ENCODE measurements at places on chromosomes 2 and 18. TPM values are rescaled to one million over a fixed set of nuclear protein-coding genes. Genes with fewer than 3 reads are reported as not detected.

Gene ELAC1
- 8.9 TPM for polyA plus RNA-seq

Gene KCNK3
- polyA plus RNA-seq, result 6.5 TPM

Gene LOXHD1
- polyA plus RNA-seq, result not detected

Gene TXNDC9
- 24.5 TPM for polyA plus RNA-seq

Gene SH2D6
- polyA plus RNA-seq, result not detected

Gene SPR
- polyA plus RNA-seq, result 33.1 TPM

Gene ACTR3
- polyA plus RNA-seq, result 126 TPM

Gene TAF4B
- polyA plus RNA-seq, result 0.63 TPM

Gene MYL12A
- 563 TPM for polyA plus RNA-seq

Gene TLX2
- polyA plus RNA-seq, result not detected

Gene ALMS1
- 8.3 TPM for polyA plus RNA-seq

Gene CMPK2
- 2.4 TPM for polyA plus RNA-seq

Gene SPP2
- polyA plus RNA-seq, result not detected

Gene CIDEA
- polyA plus RNA-seq, result not detected

Gene GAREM2
- 1.6 TPM for polyA plus RNA-seq

Gene TRIM54
- 5.0 TPM for polyA plus RNA-seq

Gene ANKRD36
- 1.8 TPM for polyA plus RNA-seq

Gene ARHGEF33
- polyA plus RNA-seq, result 1.7 TPM

Gene TFCP2L1
- 0.03 TPM for polyA plus RNA-seq

Gene RAMP1
- 423 TPM for polyA plus RNA-seq

Gene PTPRN
- polyA plus RNA-seq, result not detected

Gene KIAA2012
- not detected for polyA plus RNA-seq

Gene MDH1B
- polyA plus RNA-seq, result 1.0 TPM

Gene TRIM43
- polyA plus RNA-seq, result not detected

Gene CBLN2
- polyA plus RNA-seq, result not detected

Gene STK39
- 7.1 TPM for polyA plus RNA-seq

Gene TFPI
- polyA plus RNA-seq, result 93.1 TPM

Gene GCKR
- 7.7 TPM for polyA plus RNA-seq

Gene CFAP65
- not detected for polyA plus RNA-seq

Gene RFX8
- not detected for polyA plus RNA-seq

Gene PRKAG3
- polyA plus RNA-seq, result 0.13 TPM

Gene L3MBTL4
- 0.26 TPM for polyA plus RNA-seq

Gene ANKRD23
- polyA plus RNA-seq, result 5.3 TPM

Gene HOXD13
- polyA plus RNA-seq, result not detected

Gene BOLL
- polyA plus RNA-seq, result not detected

Gene SFTPB
- 2.3 TPM for polyA plus RNA-seq

Gene CYP1B1
- polyA plus RNA-seq, result 7.3 TPM

Gene LIPG
- 0.38 TPM for polyA plus RNA-seq

Gene TMEM200C
- 0.03 TPM for polyA plus RNA-seq

Gene ACOXL
- 0.13 TPM for polyA plus RNA-seq

Gene KCTD18
- polyA plus RNA-seq, result 19.9 TPM

Gene OSR1
- polyA plus RNA-seq, result 55.1 TPM

Gene FEV
- polyA plus RNA-seq, result not detected
